H9 (cell line): ENCODE measurements at places on chromosomes 1 and 21. TPM values are rescaled to one million over a fixed set of nuclear protein-coding genes. Genes with fewer than 3 reads are reported as not detected.

DNA sequence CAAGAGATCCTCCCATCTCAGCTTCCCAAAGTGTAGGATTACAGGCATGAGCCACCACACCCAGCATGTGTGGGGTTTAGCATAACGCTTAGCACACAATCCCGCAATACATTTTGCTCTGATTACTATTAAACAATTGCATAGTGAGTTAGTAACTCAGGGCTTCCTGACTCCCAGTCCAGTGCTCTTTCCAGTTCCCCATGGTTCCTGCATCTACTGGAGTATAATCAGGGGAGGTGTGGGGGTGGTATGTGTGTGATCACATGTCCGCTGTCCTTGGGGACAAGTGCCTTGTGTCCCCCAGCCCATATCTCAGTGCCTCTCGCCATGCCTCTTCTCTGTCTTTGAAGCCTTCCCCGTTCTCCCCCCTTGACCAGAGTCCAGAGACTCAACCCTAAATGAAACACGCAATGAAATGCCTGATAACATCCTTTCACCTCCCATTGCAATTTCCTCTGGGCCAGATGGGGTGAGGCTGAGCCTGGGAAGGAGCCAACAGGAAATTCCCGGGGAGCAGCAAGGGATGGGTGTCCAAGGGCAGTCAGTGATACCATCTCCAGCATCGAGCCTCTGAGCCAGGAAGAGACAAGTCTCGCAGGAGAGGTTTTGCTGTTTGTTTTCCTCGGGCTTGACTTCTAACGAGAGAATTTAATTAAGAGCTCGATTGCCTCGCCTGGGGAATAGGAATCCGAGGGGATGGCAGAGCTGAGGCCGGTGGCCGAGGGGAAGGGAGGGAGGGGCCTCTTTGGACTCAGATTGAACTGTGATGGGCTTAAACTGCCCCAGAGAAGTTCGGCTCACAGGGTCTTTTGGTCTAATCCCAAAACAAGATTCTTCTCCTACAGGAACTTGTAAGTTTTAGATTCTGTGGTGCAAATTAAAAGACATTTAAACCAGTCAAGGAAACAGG, 7.7 kb upstream of the HTR1D start:
- H3K36me3 ChIP-seq = no peaks in the 10 kb centered on the region; the same call in 2 of the 3 replicates
- no peak overlapping the region for H3K27ac ChIP-seq
- DNase-seq = no peak
- no peak overlapping the region for H3K4me3 ChIP-seq
- H3K27me3 ChIP-seq = no peaks in the 10 kb centered on the region

DNA sequence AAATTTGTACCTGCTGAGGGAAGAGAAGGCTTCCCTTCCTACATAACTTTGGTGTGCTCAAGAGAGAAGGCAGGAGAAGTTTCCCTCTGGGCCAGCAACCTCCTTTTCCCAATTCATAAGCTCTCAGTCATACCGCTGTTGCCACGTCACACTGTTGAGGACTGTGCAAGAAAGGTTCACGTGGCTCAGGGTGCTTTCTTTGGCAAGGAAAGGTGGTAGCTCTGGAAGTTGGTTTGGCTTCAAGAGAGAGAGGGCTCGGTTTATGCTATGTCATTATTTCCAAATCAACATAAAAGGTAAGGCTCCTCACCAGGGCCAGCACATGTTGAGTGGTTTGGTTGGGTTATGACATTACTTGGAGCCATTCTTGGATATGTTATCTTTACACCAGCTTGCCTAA, 77.3 kb downstream of the TNFSF18 start:
- no peak overlapping the region for H3K27ac ChIP-seq
- H3K36me3 ChIP-seq = no peaks in the 10 kb centered on the region
- DNase-seq = no peak
- H3K4me3 ChIP-seq = no peak overlapping the region
- H3K27me3 ChIP-seq = no peaks in the 10 kb centered on the region
- no peaks in the 10 kb centered on the region for H3K4me1 ChIP-seq

- no peaks in the 10 kb centered on the region for H3K27me3 ChIP-seq
- H3K4me3 ChIP-seq = no peak overlapping the region
- H3K4me1 ChIP-seq = no peaks in the 10 kb centered on the region
- DNase-seq = no peak
These were observed 62.2 kb downstream of the GORAB start for GRCh38 chr1:170594066-170594626.

DNA sequence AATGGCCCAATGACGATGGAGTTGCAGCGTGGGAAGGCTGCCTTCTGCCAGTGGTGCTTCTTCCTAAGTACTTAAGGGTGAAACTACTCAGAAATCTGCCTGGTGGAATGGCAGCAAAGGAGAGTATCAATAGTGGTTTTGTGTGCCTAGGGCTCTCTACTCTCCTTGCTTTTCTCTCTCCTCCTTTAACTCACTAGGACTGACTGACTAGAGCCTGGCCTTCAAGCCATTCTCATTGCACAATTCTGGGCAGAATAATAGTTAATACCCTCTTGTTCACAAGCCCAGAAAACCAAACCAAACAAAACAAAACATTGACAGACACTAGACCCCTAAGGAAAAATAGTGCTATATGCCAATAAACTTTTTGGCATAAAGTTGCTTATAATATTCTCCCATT, 171.2 kb upstream of the PTGFR start:
- no peaks in the 10 kb centered on the region; the same call in 1 of the 2 replicates for H3K27me3 ChIP-seq
- no peak for DNase-seq
- no peaks in the 10 kb centered on the region for H3K4me1 ChIP-seq
- H3K36me3 ChIP-seq = no peaks in the 10 kb centered on the region

DNA sequence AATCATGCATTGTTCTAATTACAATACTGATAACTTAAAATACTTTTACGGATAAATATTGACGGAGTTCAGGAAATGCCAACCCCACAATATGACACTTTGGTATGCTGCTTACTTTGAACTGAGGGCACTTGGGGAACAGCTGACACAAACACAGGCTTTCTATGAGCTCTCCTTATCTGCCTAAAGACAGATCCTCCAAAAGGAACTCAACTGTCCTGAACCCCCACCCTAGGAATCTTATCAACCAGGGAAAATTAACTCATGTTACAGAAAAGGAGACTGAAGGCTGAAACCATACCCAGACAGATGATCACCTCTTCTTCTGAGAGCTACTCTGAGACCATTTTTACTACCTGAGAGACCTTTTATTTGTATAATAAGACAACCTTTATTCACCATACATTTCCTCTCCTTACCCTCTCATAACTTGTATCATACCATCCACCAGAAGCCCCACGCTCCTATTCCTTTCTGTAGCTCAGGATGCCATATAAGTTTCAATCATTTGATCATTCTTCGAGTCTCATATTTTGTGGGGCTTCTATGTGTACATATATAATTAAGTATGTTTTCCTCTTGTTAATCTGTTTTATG, 239.5 kb downstream of the FAF1 start:
- H3K4me1 ChIP-seq = no peaks in the 10 kb centered on the region
- no peak overlapping the region for H3K4me3 ChIP-seq
- no peak overlapping the region for H3K27ac ChIP-seq
- no peaks in the 10 kb centered on the region for H3K36me3 ChIP-seq

DNA sequence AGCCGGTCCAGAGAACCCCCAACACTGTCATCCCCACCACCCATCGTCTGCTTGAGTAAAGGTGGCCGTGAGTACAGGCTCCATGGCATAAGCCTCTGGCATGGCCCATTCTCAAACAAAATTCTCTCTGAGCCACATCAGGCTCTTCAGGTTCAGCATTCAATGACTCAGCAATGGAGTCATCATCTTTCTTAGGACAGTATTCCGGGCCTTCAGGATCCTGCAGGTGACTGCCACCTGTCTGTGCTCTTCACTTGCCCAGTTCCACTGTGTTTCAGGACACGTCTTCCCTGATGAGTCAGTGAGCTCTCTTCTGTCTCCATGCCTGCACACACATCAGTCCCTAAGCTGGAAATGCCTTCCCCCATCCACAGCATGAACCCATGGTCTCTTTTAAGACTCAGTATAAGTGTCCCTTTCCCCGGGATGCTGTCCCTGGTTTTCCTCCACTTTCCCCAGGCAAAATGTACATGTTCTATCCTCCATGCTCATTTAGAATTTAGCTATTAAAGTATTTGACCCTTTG, 81.1 kb upstream of the FGGY start:
- no peak overlapping the region for H3K27ac ChIP-seq
- H3K27me3 ChIP-seq = no peaks in the 10 kb centered on the region
- no peaks in the 10 kb centered on the region for H3K4me1 ChIP-seq
- no peak for DNase-seq
- H3K4me3 ChIP-seq = no peak overlapping the region

DNA sequence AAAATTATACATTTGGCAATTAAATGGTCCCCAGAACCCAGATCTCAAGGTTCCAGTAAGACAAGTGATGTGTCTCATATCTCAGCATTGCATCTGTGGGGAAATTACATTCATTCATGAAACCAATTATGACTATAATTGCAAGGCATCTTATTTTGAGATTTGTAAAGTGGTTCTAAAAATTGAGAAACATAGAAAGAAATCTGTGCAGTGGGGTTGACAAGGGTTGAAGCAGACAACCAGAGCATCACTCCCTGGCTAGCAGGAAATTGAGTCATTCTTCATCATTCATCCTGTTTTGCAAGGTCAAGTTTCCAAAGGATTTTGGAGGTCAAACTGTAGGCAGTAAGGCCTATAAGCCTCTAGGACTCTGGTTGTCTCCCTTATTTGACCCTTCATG, 25.1 kb upstream of the MROH9 start:
- H3K4me1 ChIP-seq = no peaks in the 10 kb centered on the region
- H3K4me3 ChIP-seq = no peak overlapping the region
- DNase-seq = no peak
- no peak overlapping the region for H3K27ac ChIP-seq

- H3K27ac ChIP-seq = no peak overlapping the region
- peaks cover 19% of the 10 kb centered on the region; the same call in 1 of the 2 replicates for H3K4me1 ChIP-seq
- no peaks in the 10 kb centered on the region; the same call in 2 of the 3 replicates for H3K36me3 ChIP-seq
- H3K4me3 ChIP-seq = peak overlapping the region; percentile 67
These were observed 10.8 kb downstream of the SLC45A3 start for GRCh38 chr1:205669341-205670149.

GRCh38 chr1:26066857-26067256, 573 bp downstream of the TRIM63 start:
- H3K36me3 ChIP-seq = no peaks in the 10 kb centered on the region
- H3K4me1 ChIP-seq = no peaks in the 10 kb centered on the region
- DNase-seq = no peak
- no peak overlapping the region for H3K4me3 ChIP-seq
- H3K27ac ChIP-seq = no peak overlapping the region
- no peaks in the 10 kb centered on the region for H3K27me3 ChIP-seq

- peaks cover 20% of the 10 kb centered on the region for H3K4me1 ChIP-seq
- H3K4me3 ChIP-seq = no peak overlapping the region
- no peak overlapping the region for H3K27ac ChIP-seq
These were observed 6.2 kb downstream of the MEF2D start for GRCh38 chr1:156494309-156494895.

DNA sequence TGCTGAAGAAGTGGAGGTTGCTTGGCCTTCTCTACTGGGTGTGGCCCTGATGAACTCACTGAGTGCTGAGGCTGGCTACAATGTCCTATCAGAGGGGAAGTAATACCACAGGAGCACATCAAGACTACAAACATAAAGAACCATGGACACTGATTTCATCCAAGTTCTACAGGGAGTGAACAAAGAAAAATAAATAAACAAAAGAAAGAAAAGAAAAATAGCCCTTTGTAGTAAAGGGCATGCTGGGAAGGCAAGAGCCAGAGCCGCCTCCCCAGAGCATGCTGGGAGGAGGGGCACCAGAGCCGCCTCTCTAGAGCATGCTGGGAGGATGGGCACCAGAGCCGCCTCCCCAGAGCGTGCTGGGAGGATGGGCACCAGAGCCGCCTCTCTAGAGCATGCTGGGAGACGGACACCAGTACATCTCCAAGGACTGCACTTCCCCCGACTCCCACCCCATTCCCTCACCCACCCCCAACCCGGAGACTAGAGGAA, 65.9 kb downstream of the LAMC2 start:
- peaks cover 18% of the 10 kb centered on the region for H3K36me3 ChIP-seq
- H3K4me1 ChIP-seq = no peaks in the 10 kb centered on the region
- H3K27me3 ChIP-seq = no peaks in the 10 kb centered on the region
- DNase-seq = peak; percentile 9
- H3K4me3 ChIP-seq = no peak overlapping the region

DNA sequence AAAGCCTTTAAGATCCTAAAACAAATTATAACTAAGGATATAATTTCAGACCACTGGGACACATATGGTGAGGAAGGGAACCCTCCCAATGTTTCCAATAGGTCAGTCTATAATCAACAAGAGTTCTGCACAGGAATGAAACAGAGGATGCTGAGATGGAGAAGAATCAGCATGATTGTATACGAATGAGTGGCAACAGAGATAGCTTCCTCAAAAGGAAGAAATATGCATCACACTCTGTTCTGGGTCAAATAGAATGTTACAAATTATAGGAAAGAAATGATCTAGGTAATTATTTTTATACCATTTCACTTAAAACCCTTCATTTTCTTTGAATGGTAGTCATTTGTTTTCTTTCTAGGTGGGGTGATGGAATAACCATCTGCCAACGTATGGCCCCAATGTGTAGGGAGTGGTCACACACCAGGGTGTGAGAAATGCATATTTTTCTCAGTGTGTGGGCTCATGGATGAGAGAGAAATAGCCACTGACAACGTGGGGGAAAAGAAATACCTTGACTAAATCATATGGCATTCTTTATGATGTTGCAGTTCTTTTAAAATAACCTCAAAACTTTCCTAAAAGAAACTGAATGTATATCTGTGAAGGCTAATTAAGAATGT, 104.6 kb upstream of the IVNS1ABP start:
- no peak for DNase-seq
- H3K36me3 ChIP-seq = no peaks in the 10 kb centered on the region
- H3K4me1 ChIP-seq = no peaks in the 10 kb centered on the region
- no peaks in the 10 kb centered on the region for H3K27me3 ChIP-seq
- H3K27ac ChIP-seq = no peak overlapping the region
- H3K4me3 ChIP-seq = no peak overlapping the region

GRCh38 chr1:214514819-214515383, 36.5 kb downstream of the PTPN14 start:
- no peak overlapping the region for H3K27ac ChIP-seq
- H3K27me3 ChIP-seq = no peaks in the 10 kb centered on the region
- H3K4me3 ChIP-seq = peak overlapping the region; percentile 35; the same call in 1 of the 3 replicates
- no peak for DNase-seq
- peaks cover 25% of the 10 kb centered on the region for H3K36me3 ChIP-seq
- peaks cover 4% of the 10 kb centered on the region for H3K4me1 ChIP-seq

CACNA1S gene
- total RNA-seq = 0.04 TPM in 1 of 2 replicates, not detected in the other

KCNA3 gene
- total RNA-seq = 0.68 and 0.92 TPM in 2 replicates

RIMS3 gene
- 13.7 and 14.2 TPM in 2 replicates for total RNA-seq

CNR2 gene
- total RNA-seq = not detected in 2 replicates
